SIG-M5 (cell line): ENCODE measurements at places on chromosomes 11 and 22.

DNA sequence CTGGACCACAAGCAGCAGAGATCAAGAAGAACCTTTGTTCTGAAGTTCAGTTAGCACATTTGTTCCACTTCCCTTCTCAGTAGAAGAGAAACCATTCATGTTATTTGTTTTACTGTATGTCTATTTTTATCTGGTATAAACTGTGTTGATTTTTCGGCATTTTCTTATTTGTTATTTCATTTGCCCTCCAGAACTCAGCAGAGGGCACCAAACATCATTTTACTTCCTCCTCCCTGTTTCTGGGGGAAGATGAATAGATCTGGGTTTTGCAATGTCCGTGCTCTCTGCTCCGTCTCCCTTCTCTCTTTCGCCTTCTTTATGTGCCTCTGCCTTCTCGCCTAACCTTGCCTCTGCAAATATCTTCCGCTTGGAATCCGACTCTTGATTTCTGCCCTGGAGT lies 366.9 kb downstream of the NTM start:
- no peak for DNase-seq

GRCh38 chr11:6608011-6608410 lies 4.0 kb downstream of the TAF10 start:
- DNase-seq, result no peak

GRCh38 chr11:95360377-95361075 lies 129.5 kb upstream of the SESN3 start:
- DNase-seq, result no peak

DNA sequence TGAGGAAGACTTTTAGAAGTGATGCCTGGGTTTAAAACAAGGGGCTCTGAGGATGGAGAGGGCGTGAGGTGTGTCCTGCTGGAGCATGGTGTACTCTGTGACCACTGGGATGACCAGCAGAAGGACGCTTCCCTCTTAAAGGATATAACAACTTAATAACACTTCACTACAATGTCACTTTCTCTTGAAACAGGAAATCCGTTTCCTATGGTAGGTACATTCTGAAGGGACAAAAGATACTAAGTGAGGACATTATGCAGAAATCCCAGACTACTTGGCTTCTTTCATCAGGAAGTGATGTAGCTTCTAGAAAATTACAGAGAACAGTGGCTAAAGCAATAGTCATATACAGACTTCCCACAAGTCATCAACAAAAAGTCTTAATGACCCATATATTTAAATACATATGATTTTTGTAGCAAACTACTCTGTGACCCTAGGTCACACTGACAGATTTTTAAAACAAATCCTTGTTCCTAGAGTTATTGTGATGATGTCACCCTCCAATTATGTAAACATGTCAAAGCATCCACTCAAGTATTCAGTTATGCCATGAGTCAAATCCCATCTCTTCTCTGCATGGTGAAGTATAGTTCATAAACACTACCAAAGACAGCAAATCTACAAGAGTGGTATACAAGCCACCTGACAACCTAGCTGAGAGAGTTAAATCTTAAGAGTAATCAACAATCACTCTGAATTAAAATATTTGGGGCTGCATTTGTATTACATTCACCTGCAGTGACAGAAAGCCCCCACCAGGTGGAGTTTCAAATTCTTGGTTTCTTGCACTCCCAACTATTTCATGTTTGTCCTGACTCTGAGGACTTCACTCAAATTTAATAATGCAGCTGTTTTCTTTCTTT lies 32.8 kb downstream of the PITPNB start:
- no peak for DNase-seq

DNA sequence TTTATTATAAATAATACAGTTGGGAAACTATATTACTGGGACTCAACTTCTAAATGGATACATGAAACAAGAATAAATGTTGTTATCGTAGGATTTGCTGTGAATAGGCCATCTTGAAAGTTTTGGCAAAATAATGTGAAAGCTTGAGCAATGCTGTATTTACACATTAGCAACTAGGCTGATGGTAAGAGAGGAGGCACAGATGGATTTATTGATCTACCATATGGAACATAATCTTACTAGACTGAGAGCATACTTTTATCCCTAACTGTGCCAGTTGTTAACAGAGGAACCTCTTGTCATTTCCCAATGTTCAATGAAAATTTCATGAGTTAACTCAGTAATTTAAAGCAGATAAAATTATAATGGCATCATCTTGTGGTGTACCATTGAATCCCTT lies 22.8 kb downstream of the APIP start:
- no peak for DNase-seq

DNA sequence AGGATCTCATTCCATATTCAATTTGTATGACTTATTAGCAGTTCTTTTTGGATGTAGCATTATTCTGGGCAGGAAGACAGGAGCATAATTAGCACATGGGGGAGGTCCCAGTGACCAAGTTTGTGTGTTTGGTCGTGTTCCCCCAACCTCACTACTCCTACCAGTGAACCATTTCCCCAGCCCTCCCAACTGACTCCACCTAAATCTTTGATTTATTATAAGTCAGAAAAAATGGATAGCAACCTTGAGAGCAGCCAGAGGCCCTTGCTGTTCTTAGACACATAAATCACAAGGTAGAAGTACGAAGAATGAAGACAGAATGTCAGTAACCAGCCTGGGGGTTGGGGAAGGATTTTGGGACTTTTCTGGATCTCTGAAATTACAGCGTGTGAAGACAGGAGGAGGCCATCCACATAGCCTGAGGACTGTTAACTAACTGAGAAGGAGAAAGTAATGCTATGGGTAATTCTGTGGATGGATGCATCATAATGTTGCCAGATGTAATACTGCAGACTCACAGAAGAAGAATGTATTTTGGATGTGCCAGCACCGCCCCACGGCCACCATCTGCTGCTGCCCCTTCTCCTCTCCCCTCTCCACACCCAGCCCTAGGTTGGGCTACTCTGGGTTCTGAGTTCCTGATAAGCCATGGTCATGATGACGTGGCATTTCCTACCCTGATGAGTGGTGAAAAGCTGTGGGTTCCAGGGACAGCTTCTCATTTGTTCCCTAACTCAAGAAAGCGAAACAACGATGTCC lies 124.3 kb upstream of the TTC12 start:
- no peak for DNase-seq

DNA sequence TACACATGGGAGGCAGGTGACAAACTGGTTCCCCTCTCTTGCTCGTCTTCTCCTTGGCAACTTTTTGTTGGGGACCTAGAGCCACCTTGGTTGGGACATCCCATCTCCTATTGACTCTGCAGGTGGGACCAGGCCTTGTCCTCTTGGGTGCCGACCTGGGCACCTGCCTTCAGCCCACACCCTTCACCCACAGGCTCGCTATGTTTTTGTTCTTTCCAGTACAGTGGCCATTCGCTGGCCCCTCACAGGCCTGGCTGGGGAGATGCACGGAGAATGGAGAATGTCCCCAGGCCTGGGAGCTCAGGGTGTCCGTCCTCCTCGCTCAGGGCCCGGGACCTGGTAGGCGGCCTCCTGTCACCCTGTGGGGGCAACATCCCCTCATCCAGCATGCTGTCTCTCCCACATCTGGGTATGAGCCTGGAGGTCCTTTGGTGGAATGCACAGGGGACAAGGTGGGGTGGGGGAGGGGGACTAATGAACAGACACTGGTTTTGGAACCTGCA lies 14.9 kb upstream of the OMP start:
- DNase-seq, result no peak

DNA sequence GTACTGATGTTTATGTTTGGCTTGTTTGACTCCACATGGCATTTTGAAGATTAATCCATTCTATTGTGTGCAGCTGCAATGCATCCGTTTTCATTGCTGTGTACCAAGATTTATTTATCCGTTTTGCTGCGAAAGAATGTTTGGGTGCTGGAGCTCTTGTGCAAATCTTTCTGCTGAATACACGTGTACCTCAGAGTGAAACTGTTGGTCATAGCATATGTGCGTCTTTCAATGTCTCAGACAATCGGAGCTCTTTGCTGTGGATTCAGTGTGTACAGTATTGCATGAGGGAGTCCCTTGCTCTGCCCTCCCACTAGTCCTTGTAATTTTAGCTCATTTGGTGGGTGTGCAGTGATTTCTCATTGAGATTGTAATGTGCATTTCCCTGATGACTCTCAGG lies 545.4 kb downstream of the TBC1D22A start:
- DNase-seq, result no peak

- no peak for DNase-seq
Observed at GRCh38 chr11:125146232-125146631, 18.3 kb upstream of the PKNOX2 start.

DNA sequence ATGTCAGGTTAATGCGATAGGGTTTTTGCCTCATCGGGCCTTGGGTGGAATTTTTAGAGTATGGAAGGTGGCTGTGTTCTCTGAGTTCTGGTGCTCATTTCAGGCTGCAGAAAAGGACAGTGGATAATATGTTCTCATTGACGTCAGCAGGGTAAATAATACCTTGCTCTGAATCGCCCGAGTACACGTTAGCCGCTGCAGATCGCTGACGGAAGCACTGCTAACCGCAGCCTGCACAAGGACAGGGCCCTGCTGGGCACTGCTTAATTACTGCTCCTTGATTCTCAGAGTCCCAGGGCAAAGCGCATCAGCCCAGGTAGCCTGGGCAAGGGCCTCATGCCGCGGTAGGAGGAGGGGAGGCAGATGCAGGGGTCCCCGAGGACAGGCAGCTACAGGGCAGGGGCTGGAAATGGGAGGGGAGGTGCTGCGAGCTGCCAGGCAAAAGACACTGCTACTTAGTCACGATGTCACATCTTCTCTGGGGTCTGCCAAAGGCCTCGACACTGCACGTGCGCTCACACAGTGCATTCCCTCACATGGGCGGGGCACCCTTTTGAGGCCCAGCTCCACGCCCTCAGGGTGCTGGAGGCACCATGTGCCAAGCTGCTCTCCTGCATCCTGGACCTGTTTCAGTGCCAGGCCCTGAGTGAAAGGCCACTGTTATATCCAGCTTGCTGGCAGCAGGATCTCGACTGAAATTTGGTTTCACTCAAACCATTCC lies 35.2 kb downstream of the PPP2R1B start:
- no peak for DNase-seq

- DNase-seq, result no peak
Observed at GRCh38 chr11:72069787-72070251, 10.5 kb downstream of the NUMA1 start.

- DNase-seq, result no peak
Observed at GRCh38 chr11:66363805-66364535, 7.6 kb downstream of the SLC29A2 start.

DNA sequence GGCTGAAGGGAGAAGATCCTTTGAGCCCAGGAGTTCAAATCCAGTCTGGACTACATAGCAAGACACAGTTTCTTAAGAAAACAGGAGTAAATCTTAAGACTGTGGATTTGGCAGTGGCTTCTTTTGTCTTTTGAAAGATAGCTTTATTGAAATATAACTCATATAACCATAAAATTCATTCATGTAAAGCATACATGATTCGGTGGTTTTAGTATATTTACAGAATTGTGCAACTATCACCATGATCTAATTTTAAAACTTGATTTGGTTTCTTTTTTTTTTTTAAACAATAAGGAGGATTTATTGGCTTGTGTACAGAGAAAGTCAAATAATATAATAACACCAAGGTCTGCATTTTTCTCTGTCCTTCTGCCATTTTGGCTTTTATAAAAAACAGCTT lies 23.1 kb upstream of the PSMA1 start:
- DNase-seq, result no peak

GRCh38 chr11:62430425-62430824 lies 11.6 kb downstream of the SCGB1A1 start:
- DNase-seq, result no peak

DNA sequence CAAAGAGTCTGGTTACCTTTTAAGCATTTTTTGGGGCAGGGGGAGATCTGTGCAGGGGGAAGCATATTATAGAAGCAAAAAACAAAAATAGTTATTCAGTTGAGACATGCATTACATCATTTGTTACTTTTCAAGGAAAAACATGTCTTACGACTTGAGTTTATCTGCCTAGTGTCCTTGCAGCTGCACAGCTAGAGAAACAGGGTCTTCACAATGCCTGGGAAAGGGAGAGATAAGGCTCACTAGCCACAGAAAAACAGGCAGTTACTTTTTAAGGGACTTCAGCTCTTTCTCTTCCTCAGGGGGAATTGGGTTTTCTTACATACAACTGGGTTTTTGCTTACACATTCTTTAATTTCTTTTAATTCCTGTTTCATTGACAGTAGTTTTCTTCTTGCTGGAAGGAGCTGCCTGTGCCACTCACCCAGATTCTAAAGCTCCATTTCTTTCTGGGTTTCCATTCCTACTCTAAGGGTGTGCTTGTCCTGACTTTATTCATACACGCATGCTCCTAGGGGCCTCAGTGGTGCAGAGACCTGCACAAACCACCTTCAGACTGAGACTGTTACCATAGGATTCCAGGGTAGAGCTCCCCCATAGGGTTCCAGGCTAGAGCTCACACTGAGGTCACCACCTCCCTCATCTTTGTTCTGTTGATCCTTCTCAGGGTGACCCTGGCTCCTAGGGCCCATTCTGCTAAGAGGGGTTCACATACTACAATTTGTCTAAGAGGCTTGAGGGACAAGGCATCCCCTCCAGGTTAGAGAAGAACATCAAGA lies 14.7 kb upstream of the UBQLNL start:
- no peak for DNase-seq

- DNase-seq, result no peak
Observed at GRCh38 chr11:6232899-6233298, 1.5 kb downstream of the FHIP1B start.

DNA sequence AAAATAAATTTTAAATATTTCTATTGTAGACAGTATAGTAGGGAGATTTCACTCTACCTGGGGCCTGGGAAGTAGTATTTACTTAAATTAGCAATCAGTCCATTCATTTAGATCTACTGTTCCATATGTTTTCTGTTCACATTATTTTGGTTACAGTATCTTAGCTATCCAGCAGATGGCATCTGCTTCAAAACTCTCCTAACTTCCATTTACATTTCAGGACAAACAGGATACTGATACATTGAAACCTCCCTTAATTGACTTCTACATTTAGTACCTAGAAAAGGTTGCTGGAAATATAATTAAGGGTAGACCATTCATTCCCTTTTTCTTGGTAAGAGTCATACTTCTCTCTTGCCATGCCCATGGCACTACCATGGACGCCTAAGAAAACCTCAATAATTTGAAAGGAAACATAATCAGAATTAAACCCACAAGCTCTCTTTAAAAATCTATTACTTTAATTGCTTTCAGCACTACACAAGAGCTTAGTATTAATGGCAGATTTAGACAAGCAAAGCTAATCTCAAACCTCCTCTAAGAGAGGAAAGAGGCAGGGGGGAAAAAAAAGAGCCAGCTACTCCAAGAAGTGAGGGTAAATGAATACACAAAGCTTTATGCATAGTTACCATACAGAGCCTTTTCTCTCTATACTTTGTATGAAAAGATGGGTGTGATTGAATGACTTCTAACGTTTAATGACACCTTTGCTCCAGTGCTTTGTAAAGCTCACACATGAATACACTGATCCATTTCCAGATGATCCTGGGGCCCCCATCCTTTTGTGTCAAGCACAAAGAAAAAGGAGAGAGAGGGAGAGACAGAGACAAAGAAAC lies 131.2 kb upstream of the MTMR2 start:
- no peak for DNase-seq

DNA sequence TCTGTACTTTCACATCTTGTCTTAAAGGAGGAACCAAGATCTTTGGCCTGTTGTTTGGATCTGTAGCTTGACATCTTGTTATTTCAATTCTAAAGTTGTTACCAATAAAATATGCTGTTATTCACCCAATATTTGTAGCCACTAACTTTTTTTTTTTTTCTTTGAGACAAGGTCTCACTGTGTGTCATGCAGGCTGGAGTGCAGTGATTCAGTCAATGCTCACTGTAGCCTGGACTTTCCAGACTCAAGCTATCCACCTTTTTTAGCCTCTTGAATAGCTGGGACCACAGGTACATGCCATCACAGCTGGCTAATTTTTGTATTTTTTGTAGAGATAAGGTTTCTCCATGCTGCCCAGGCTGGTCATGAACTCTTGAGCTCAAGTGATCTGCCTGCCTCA lies 769.4 kb downstream of the DLG2 start:
- no peak for DNase-seq
